ENCODE measurements at places on chromosomes 2 and 18. TPM values are rescaled to one million over a fixed set of nuclear protein-coding genes. Genes with fewer than 3 reads are reported as not detected.

Gene C2orf66
- not detected for total RNA-seq

Gene HMSD
- 0.38 TPM for total RNA-seq

GRCh38 chr2:111946294-111947114 is 48.1 kb downstream of the MERTK start:
- no peak for DNase-seq

- no peak for DNase-seq
Observed at GRCh38 chr2:172516299-172516698, 39.6 kb upstream of the PDK1 start.

DNA sequence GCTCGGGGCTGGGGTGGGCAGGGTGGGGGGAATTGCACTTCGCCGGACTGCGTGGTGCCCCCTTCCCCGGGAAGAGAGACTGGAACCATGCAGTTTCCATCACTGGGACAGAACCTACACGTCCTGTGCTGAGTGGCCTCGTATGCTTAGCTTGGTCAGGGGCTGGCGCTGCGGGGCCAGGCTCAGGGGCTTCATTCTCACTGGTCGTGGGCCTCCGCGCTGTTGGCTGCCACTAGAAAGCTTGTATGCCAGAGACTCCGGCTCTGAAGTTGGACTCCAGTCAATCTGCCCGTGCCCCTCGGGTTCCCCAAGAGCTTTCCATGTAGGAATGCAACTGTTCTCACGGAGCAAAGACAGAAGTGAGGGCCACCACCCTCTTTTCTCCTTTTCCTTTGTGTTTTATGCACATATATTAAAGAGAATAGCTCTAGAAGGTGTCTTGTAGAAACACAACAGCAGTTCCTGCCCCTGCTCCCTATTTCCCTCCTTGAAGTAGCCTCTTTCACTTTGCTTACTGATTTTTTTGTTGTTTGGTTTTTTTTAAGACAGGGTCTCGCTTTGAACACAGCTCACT is 64.0 kb upstream of the YWHAQ start:
- DNase-seq = no peak

DNA sequence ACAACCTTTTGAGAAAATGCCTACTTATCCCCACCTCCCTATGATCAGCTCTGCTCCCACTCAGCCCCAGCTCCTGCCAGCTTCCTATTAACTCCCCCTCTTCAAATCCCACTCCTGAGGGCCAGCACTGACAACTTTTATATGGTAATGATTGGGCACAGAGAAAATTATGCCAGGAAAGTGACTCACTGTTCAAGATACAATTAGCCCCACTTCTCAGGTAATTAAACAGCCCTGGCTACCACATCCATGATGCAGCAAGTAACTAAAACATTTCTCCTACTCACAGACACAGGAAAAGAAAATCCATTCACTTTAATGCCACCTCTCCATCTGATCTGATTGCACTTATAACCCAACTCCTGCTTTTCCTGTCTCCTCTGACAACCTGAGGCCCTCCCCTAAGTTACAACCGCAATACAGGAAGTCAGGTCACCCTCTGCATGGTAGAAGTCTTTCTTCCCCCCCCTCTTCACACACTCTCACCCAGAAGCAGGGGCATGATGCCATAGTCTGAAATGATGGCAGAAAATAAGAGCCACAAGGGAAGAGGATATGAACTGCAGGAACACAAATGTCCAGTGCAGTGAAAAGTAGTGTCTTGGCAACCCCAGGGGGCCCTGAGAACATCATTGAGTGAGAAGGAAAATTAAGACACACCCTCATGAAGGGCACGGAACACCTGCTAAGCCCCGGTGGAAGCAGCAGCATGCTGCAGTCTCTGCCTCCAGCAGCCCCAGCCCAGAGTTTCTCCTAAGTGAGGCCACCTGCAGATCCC is 54.4 kb downstream of the STK39 start:
- no peak for DNase-seq

Gene UNC80
- total RNA-seq = not detected

DNA sequence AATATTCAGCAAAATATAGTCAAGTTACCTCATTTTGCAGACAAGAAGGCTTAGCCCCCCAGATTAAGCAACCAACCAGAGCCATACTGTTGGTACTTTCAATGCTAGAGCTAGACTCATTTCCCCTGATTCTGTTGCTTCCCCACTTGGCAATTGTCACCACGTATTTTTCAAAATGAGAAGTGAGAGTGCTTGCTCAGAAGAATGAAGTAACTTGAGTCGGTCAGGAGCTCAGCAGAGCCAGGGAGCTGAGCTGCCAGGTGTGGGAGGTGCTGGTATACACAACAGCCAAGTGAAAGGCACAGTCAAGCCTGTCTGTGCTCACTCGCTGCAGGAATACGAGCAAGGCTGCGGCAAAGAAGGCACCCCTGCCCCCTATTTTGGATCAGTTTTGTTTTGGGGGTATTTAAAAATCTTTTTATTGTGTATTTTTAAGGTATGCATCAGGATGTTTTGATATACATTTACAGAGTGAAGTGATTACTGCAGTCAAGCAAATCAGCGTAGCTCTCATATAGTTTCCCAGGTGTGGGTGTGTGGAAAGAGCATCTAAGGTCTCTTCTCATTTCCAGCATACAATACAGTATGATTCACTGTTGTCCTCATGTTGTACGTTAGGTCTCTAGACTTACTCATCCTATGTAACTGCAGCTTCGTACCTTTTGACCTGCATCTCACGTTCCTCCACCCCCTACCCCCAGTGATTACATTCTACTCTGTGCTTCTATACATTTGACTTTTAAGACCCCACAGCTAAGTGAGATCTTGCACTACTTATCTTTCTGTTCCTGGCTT is 62.4 kb downstream of the MRPS9 start:
- no peak for DNase-seq

Gene GPR39
- total RNA-seq = not detected

GRCh38 chr2:16148632-16149348 is 208.4 kb downstream of the MYCN start:
- DNase-seq = no peak

DNA sequence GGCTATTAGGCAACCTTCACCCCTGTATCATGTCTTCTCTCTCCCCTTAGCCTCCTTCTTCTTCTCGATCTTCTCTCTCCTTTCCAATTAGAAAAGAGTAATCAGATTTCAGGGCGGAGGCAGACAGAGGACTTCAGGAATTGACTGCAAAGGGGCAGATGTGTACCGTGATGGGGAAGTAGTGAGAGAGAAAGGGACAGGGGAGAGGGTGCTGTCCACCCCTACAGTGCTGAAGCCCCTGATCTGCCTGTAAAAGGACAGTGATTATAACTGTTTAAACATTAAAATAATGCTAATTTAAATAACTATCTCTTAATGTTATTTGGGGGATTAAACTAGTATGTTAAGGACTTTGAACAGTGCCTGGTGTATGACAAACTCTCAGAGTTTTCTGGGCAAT is 178.5 kb downstream of the ACTR3 start:
- no peak for DNase-seq

DNA sequence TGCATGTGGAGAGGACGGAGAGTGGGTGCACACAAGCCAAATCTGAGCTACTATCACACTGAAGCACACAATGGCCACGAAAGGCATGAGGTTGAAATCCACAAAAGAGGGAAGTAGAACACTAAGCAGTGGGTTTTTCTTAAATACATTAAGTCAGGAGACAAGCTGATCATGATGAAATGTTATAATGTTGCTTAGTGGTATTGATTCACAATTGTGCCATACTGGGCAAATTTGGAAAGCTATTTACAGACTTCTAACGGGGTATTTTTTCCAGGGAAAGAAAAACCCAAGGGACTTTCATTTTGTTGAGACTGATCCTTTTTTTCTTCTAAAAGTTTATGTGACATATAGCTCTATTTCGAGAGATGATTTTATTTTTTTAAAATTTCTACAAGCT is 100.8 kb upstream of the CNGA3 start:
- DNase-seq = no peak

Gene EPHA4
- 24.6 TPM for total RNA-seq

- no peak for DNase-seq
Observed at GRCh38 chr2:150075831-150076230, 411.6 kb downstream of the RND3 start.

- DNase-seq = no peak
Observed at GRCh38 chr2:37189452-37190153, 1.1 kb upstream of the SULT6B1 start.

Gene GPR55
- not detected for total RNA-seq

DNA sequence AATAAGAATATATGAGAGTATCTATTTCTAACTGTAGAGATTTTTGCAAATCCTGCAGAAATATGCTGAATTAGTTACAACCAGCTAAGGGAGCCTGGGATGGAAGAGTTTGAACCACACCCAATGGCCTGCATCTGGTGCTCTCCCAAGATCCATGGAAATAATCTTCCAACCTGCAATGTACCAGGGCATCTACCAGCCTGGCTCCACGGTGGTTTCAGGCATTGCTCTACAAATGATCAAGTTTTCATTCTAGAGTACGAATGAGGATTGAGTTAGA is 61.4 kb upstream of the IL1R1 start:
- no peak for DNase-seq

Gene CFC1B
- total RNA-seq = not detected

DNA sequence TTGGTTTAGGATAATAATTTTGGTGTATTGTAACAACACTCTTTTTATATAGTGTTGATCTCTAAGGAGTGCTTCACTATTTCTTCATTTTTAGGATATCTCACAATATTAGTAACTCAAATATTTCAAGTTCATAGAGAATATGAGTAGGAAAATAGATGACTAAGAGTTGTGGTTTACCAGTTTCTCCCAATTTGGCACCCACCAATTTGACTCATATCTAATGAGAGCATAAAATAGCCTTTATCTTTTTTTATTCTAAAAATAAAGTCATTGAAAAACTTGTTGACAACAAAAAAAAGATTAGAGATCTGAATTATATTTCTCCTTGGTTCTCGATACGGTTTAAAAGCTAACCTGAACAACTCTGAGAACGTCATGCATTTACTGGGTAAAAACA is 204.0 kb downstream of the PARD3B start:
- no peak for DNase-seq

- no peak for DNase-seq
Observed at GRCh38 chr2:165544897-165545296, 75.4 kb downstream of the CSRNP3 start.

- no peak for DNase-seq
Observed at GRCh38 chr2:3108710-3109702, 268.6 kb downstream of the EIPR1 start.

GRCh38 chr2:119231975-119232665 is 8.5 kb downstream of the STEAP3 start:
- DNase-seq = no peak

Gene SFTPB
- total RNA-seq = 0.25 TPM

DNA sequence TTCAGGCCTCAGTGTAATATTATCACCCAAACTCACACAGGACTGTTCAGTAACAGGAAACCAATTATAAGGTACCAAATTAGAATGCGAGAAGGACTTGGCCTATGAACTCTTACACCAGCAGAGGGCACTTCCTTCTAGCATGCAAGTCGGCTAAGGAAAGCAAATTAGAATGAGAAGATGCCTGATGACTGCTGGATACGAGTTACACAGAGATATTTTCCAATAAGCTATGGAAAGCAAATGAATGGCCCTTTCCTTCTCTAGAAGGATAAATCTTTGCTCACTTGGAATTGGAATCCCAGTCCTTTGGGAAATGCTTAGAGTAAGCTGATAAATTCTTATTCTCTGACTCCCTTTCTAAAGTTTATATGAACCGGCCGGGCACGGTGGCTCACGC is 109.8 kb downstream of the AP1S3 start:
- DNase-seq = no peak

DNA sequence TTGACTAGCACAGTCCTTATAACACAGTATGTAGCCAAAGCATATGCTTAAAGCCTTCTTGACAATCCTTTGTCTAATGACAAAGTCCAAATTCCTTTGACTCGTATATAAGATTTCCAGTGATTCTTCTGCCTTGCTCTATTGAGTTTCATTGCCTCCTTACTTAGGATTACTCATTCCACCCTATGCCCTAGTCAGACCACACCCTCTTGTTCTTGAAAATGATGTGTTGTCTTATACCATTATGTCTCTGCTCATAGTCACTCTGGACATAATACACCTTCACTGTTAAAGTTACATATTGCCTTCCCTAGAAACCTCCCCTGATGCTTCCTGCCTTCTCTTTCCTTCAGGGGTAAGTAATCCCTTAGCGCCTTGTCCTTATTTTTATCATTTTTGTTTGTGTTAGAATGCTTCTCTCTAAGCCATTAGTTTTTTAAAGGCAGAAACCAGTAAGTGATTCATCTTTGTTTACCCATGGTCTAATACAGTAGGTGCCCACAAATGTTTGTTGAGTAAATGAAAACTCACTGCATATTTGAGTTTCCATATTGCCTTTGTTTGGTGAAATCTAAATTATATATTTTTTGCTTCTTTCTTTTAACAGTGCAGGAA is 19.3 kb downstream of the GPD2 start:
- DNase-seq = no peak

DNA sequence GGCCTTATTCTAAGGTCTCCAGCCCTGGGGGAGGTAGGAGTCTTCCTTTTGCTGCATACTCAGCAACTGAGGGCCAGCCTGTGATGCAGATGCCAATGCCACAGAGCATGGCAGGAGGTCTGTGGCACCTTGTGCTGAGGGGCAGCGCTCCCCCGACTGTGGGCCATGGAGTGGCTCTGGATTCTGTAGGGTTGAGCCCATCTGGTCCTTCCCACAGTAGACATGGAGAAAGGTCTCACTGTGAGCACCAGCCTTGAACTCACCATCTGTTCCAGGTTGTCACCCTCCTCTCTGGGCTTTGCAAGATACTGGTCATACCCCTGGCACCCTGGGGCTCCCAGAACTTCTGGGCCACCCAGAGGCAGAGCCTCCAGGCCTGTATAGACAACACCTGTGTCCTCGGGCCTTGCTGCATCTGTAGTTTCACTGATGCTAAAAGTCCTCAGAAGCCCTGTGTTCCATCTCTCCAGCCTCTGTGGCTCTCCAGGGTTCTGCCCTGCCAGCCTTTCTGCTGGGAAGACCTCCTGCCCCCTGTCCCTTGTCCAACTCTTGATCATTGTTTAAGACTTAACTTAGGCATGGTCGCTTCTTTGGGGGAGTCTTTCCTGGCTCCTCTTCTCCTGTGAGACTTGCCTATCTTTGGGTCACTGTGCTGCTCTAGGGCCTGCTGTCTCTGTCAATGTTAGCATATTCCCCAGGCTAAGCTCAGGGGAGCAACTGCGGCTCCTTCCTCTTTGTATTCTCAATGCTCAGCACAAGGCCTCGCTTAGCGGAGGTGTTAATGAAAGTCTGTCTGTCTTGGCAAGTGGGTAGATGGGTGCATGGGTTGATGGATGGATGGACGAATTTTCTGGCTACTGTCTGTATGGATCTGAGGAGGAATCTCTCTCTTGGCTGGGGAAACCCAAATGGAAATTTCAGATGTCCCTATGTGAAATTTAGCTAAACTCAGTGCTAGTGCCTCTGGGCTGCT is 160.9 kb downstream of the DYSF start:
- DNase-seq = no peak

All from omental fat pad (tissue), 4 donors.